ENCODE measurements at places on chromosomes 12 and 14. TPM values are rescaled to one million over a fixed set of nuclear protein-coding genes. Genes with fewer than 3 reads are reported as not detected.

DNA sequence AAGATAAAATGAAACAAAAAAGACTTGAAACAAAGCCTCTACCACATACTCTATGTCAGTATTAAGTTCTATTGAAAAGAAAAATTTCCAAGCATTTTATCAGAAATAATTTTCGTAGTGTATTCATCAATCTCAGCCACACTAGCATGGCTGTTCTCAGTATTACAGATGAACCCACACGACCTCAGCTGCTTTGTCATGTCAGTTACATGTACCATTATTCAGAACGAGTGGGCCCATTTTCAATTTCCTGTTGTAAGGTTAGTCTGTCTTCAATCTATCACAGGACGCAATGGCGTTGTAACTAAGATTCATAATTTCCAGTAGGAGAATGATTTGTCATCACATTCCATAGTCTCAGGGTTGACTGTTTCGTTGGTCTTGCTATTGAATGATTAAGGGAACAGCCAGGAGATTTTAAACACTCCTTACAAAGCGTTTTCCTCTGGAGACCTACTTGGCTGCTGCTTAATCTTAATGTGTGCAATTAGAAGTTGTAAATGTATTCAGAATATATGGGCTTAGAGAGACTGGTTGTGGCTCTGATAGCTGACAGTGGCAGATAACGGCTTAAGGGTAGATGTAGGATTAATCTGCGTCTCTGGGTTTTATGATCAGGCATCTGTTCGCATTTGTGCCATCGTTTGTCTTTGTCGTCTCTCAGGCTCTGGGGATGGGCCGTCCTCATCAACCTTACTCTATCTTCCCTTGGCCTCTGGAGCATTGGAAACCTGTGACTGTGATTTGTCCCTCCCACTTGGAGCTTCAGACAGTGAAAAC is 65.4 kb downstream of the GLT1D1 start:
- no peaks in the 10 kb centered on the region for H3K36me3 ChIP-seq
- H3K4me3 ChIP-seq, result no peak overlapping the region

- no peaks in the 10 kb centered on the region for H3K36me3 ChIP-seq
- H3K4me3 ChIP-seq, result no peak overlapping the region
- no peak overlapping the region for H3K27ac ChIP-seq
- peak; percentile 48 for DNase-seq
- no peaks in the 10 kb centered on the region for H3K4me1 ChIP-seq
Observed at GRCh38 chr14:26896447-26896846, 298.6 kb upstream of the NOVA1 start.

DNA sequence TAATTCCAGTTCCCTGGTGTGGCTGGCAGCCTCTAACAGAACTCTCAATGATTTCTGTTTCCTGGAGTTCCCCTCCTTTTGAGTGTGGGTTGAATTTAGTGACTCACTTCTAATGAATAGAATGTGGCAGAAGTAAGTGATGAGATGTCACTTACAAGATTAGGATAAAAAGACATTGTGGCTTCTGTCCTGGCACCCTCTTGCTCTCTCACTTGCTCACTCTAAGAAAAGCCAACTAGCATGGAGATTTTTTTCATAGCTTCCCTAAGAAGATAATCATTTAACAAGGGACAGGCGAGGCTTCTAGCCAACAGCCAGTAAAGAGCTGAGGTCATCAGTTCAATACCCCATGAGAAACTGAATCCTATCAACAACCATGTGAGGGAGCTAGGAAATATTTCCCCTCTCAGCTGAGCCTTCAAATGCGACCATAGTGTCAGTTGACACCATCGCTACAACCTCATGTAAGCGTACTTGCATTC is 156.7 kb downstream of the TMTC3 start:
- peak; percentile 88 for DNase-seq
- no peaks in the 10 kb centered on the region for H3K27me3 ChIP-seq
- H3K4me3 ChIP-seq, result no peak overlapping the region
- H3K36me3 ChIP-seq, result no peaks in the 10 kb centered on the region
- peak overlapping the region; percentile 88 for H3K27ac ChIP-seq
- H3K4me1 ChIP-seq, result peaks cover 40% of the 10 kb centered on the region

DNA sequence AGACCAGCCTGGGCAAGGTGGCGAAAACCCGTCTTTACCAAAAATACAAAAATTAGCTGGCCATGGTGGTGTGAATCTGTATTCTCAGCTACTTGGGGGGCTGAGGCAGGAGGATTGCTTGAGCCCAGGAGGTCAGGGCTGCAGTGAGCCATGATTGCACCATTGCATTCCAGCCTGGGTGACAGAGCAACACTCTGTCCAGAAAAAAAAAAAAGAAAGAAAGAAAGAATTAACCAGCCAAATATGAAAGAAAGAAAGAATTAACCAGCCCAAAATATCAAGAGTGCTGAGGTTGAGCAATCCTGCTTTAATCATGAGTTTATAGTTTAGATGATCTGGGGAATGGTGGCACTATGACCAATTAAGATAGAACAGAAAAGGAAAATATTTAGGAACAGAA is 3.5 kb upstream of the ACTN1 start:
- H3K36me3 ChIP-seq, result no peaks in the 10 kb centered on the region
- no peaks in the 10 kb centered on the region for H3K27me3 ChIP-seq
- no peak for DNase-seq
- H3K4me1 ChIP-seq, result peaks cover 9% of the 10 kb centered on the region
- no peak overlapping the region for H3K4me3 ChIP-seq

The GSC gene
- total RNA-seq, result not detected

Data from PC-3 (cell line).